ENCODE measurements at places on chromosomes 5 and 9.

DNA sequence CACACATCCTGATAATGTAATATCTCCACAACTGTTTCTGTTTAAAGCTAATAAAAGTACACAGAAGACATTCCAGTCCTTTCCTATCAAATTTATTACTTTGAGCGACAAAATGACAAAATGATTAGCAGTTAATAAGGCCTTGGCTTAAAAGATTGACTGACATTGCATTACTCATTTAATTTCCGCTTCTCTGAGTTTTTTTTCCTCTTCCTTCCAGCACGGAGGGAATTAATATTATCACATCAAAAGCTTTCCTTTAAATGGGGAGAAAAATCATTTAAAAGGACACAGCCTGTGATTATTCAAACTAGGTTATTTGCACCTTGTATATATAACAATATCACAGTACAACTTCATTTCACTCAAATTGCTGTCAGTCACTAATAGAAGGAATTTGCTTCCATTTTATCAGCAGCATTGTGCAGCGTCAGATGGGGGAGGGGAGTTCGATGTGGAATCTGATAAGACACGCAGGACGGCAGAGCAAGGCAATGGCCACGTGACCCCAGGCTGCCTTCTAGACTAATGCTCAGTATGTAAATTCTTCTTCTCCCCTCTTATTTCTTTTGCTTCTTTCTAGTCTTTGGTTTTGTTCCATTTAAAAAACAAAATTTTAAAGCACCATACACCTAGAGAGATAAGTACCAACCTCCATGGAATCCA, 400.5 kb downstream of the IRX1 start:
- DNase-seq = no peak

DNA sequence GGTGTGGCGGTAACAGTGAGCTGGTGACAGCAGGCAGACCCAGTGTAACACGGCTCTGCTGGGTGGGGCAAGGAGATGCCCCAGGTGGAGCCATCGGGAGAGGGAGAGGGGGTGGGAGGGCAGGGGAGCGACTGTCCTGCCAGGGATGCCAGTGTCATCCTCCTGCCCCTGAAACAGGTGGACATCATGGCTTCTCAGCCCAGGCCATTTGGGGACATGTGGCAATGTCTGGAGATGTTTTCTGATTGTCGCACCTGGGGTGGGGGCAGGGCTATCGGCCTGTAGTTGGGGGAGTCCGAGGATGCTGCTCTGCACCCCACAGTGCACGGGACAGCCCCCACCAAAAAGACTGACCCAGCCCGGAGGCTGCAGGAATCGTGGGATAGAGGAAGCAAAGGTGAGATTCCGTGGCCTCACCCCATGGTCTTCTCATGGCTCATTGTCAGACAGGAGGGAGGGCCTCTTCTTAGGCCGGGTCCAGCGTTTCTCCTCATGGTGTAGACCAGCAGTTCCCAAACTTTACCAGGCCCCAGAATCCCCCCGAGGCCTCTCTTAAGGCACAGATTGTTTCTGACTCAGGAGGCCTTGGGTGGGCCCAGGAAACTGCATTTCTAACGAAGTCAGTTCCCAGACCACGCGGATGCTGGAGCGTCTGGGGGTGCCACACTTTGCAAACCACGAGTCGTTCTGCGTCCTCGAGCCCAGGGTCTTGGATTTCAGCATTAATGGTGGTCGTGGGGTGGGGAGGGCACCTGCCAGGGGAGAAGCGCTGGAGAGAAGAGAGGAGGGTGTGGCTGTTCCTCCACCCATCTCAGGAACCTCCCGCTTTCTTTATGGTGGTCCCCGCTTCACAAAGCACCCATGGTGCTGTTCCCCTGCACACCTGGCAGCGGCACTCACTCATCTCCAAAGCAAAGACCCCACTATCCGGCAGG, 11.0 kb downstream of the COL5A1 start:
- DNase-seq = no peak

DNA sequence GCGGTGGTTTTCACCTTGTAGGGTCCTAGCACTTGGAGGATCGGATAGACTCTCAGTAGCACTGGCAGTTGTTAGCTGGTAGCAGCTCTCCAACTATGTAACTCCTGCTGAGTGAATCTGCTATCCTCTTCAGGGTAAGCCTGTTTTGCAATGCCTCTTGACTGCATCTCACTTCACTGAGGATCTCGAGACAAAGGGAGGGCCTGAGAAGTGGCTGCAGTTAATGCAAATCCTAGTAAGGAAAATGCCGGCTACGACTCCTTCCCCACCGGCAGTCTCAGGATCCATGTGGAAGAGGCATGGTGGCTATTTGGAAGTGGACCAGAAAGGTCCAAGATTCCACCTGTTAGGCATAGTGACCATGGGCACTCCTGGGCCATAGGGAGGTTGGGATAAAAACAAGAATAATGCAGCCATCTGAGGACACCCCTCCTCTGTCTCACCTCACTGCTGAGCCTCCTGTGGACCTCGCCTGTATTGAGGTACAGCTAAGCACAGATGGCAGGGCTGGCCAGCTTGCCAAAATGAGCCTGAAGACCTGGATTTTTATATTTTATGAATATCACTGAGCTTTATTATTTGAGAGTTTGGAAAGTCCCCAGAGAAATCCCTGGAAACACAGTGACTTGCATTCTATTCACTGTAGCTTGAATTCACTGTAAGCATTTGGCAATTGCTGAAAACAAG, 146.0 kb downstream of the LIFR start:
- no peak for DNase-seq

- no peak for DNase-seq
Observed at GRCh38 chr9:33695299-33695698, 100.1 kb upstream of the PRSS3 start.

DNA sequence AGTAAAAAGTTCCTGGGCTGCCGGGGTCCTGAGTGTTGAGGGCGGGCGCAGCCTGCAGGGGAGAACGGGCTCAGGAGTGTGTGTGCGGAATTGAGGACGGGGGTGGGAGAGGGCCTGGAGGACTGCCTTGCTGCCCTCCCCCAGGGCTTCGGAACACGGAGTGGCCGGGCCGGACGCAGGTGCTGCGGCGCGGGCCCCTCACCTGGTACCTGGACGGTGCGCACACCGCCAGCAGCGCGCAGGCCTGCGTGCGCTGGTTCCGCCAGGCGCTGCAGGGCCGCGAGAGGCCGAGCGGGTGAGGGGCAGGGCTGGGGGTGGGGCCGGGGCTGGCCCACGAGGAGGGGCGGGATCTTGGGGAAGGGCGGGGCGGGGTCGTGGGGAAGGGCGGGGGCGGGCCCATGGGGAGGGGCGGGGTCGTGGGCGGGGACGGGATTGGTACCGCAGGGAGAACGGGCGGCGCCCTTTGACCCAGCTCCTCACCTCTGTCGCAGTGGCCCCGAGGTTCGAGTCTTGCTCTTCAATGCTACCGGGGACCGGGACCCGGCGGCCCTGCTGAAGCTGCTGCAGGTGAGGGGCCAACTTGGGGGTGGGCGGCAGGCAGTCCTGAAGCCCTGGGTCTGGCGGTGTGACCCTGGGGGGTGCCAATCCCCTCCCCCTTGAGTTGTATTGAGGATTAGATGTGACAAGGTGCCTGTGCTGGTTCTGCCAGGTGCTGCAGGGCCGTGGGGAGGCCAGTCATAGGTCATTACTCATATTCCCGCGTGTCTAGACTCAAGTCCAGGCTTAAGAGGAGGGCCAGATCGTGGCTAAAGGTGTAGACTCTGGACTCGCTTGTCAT, 7.1 kb downstream of the FPGS start:
- no peak for DNase-seq

- DNase-seq = no peak
Observed at GRCh38 chr5:92519811-92520632, 1061.0 kb downstream of the NR2F1-AS1 start.
